ENCODE measurements at places on chromosomes 1 and 21. TPM values are rescaled to one million over a fixed set of nuclear protein-coding genes. Genes with fewer than 3 reads are reported as not detected.

Gene FMO1
- 0.16 TPM for total RNA-seq

Gene TFF3
- 0.95 TPM for total RNA-seq

Gene F11R
- 2.2 TPM for total RNA-seq

Gene INKA2
- 0.77 TPM for total RNA-seq

Gene KIF2C
- 0.60 TPM for total RNA-seq

Gene IVL
- not detected for total RNA-seq

Gene COL11A1
- 5.0 TPM for total RNA-seq

Gene PRDM16
- total RNA-seq, result 0.79 TPM

Gene IFI44
- 28.0 TPM for total RNA-seq

Gene TNNI3K
- total RNA-seq, result 3.9 TPM

Gene ADAMTS5
- total RNA-seq, result 5.4 TPM

Gene C1orf226
- total RNA-seq, result not detected

Gene RHOU
- 0.17 TPM for total RNA-seq

Gene KRTAP12-3
- total RNA-seq, result not detected

Gene OR2G6
- not detected for total RNA-seq

Gene CFAP126
- not detected for total RNA-seq

Gene ZC3H12A
- 6.3 TPM for total RNA-seq

Data from bronchial smooth muscle cell (primary cell).